Left colon (tissue), 2 donors: ENCODE measurements at places on chromosomes 13 and 19. TPM values are rescaled to one million over a fixed set of nuclear protein-coding genes. Genes with fewer than 3 reads are reported as not detected.

The METTL21C gene
- total RNA-seq = not detected

The TGFB1 gene
- 7.4 TPM for total RNA-seq

The CYP2A7 gene
- not detected for total RNA-seq

The MYH14 gene
- total RNA-seq = 653 TPM

DNA sequence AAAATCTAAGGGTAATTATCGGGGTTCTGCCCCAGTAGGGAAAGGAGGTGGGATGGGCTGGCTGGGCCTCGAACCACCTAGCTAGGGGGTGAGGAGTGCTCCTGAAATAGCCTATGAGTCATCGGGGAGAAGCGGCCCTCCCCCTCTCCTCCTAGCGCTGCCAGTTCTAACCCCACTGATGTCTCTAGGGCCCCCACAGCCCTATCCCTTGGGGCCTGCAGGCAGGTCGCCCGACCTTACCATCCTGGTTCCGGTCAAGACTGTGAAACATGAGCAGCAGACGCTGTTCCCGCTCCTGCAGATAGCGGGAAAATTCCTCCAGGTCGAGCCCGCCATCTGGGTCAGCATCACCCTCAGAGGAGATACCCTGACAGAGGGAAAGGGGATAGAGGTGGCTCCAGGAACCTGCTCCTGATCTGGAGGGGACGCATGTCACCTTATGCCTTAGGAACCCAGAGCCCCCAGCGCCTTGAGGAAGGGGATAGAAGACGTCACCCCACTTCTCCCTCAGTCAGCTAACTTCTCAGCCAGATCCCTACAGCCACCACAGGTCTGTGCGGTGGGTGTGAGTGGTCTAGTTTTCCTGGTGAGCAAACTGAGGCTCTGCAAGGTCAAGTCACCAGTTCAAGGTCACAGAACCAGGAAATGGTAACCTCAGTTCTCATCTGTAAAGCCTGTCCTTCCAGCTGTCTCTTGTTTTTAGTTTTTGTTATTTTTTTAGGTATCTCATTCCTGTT lies 1.5 kb downstream of the SLC25A23 start:
- no peak for DNase-seq

DNA sequence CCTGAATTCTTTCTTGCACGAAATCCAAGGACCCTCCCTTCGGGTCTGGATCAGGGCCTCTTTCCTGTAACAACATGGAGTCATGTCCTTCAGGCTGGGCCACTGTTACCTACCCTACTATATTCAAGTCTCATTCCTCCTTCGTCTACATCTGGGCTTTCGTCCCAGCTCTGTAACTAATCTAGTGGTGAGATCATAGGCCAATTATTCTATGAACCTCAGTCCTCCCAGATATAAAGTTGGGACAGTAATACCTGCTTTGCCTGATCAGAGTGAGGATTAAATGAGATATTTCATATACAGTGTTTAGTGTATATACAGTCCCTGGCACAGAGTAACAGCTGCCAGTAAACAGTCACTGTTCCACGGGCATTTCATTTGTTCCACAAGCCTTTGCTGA lies 48.3 kb upstream of the ATP12A start:
- no peak for DNase-seq

GRCh38 chr19:55441692-55442321 lies 1.3 kb downstream of the SHISA7 start:
- DNase-seq = peak; percentile 35

DNA sequence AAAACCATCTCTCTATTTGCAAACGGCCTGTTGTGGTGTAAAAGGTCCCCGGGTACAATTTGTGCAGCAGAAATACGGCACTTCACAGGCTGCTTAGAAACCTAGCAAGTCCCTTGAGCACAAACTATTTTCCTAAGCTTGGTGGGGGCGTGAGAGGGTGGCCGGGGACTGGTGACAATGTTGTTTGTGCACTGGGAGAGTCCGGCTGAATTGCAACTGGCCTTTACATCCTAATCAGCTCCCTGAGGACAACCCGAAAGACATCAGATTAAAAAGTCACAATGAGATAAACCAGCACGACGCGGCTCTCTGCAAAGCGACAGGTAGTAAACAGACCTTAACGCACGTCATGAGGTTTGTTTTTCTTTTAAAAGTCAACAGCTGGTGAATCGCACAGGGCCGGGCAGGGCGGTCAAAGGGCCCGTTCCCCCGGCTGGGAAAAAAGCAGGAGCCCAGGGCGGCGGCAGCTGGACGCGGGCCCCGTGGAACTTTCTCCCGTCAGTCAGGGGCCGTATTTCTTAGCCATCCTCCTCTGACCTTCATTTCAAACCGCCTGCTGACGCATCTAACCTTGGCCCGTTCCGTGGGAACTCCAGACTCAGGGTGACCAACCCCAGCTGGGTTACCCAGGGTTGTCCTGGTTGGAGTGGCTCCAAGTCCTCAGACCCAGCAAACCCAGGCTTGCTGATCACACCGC lies 112.3 kb downstream of the GADD45B start:
- peak; percentile 67 for DNase-seq

- DNase-seq = no peak
These were observed 169.9 kb downstream of the VWA8 start for GRCh38 chr13:41791056-41791455.

DNA sequence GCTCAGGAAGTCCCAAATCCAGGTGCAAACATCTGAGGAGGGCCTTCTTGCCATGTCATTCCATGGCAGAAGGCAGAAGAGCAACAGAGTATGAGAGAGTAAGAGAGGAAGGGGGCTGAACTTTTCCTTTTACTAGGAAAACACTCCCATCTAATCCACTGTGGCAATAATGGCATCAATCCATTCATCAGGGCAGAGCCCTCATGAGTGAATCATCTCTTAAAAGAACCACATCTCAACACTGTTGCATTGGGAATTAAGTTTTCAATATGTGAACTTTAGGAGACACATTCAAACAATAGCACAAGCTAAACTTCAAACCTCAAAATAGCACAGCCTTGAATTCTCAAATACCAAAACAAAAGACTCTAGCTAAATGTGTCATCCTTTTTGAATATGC lies 264.5 kb downstream of the KCTD12 start:
- no peak for DNase-seq

DNA sequence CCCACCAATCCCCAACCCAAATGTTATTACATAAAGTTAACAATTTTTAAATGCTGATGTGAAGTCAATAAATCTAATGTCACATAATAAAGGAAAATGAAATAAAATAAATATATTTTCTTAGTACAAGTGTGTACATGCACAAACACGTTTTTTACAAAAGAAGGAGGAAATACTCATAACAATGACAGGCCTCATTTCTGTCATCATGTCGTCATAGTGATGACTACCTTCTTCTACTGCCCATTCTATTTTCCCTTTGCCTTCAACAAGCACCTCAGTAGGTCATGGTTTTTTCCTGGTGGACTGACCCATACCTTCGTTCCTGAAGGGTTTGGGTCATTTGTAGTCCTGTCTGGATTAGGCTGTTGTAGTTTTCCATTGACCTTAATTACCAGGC lies 185.3 kb upstream of the IPO5 start:
- no peak for DNase-seq
